ENCODE measurements at places on chromosomes 7 and 10. TPM values are rescaled to one million over a fixed set of nuclear protein-coding genes. Genes with fewer than 3 reads are reported as not detected.

OR6B1 gene
- not detected for total RNA-seq

PKD2L1 gene
- total RNA-seq: not detected

LEP gene
- total RNA-seq: not detected

H2BK1 gene
- total RNA-seq: 4.1 TPM

GRID2IP gene
- total RNA-seq: 0.17 TPM

PNLIPRP1 gene
- total RNA-seq: not detected

AGFG2 gene
- 45.9 TPM for total RNA-seq

EIF5AL1 gene
- total RNA-seq: 0.12 TPM

IQCE gene
- 6.7 TPM for total RNA-seq

DNA sequence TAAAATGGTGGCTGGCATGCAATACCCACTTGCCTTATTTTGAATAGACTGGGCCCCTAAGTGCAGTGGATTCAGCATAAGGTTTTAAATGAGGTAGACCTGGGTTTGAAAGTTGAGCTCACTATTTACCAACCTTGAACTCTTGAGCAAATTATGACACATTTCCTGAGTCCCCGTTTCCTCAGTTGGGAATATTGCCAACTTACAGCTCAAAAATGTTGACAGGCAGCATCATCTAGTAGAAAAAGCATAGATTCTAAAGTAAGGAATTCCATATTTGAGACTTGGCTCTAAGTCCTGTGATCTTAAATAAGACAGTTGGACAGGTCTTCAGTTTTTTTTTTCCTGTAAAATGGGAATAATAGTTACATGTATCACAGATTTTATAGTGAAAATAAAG lies 305.5 kb downstream of the ACTR3B start:
- DNase-seq: no peak

DNA sequence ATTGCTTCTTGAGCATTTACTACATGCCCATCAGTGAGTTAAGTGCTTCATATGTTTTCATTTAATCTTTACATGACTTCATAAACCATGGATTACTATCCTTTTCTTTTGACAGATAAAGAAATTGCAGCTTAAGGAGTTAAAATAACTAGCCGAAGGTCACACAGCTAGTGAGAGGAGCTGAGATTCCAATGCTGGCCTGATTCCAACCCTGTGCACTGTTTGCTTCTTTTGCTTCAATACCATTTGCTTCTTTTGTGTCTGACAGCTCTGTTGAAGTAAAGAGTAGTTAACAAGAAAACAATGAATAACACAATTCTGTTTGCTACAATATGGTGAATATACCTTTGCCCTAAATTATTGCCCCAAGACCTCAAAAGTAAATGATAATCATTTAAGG lies 132.4 kb downstream of the GRM3 start:
- no peak for DNase-seq

GRCh38 chr7:121449329-121449728 lies 53.2 kb upstream of the FAM3C start:
- DNase-seq: no peak

- DNase-seq: no peak
Measured at GRCh38 chr10:34547291-34547690, 267.8 kb downstream of the PARD3 start.

DNA sequence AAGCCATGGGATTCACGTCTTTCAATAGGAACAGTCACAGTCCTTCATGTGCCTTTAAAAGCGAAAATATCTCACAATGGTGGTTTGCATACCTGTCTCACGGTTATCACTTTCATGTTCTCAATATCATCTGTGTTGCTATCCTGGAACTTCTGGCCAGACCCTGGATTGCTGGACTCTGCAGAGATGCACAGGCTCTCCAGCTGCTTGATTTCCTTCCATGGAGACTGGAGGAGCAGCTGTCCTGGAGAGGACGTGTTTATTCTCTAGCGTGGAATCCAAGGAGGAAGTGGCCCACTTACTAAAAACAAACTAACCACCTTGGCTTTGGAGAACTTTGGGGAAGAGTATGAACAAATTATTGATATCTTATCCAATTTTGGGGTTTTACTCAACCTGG lies 16.5 kb downstream of the BTBD16 start:
- DNase-seq: no peak

DNA sequence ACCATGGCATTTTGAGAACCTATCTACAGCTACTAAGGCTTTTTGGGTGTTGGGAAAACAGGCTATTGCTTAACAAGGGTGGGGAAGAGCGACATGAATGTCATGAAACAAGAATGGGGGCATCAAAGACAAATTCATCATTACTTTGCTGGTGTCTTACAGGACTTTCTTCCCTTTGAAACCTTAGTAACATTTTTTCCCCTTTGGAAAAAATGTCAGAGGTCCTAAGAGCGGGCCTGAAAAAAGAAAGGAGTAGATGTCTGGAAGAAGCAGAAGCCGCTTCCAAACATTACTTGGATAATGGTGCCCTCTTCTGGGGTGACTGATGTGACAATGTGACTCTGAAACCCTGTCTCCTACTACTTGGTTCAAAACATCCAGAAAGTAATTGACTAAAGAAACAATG lies 3.8 kb upstream of the DDX50 start:
- DNase-seq: no peak

- DNase-seq: no peak
Measured at GRCh38 chr7:122010116-122010515, 133.9 kb downstream of the AASS start.

GRCh38 chr10:113021268-113022040 lies 71.4 kb downstream of the TCF7L2 start:
- DNase-seq: no peak

DNA sequence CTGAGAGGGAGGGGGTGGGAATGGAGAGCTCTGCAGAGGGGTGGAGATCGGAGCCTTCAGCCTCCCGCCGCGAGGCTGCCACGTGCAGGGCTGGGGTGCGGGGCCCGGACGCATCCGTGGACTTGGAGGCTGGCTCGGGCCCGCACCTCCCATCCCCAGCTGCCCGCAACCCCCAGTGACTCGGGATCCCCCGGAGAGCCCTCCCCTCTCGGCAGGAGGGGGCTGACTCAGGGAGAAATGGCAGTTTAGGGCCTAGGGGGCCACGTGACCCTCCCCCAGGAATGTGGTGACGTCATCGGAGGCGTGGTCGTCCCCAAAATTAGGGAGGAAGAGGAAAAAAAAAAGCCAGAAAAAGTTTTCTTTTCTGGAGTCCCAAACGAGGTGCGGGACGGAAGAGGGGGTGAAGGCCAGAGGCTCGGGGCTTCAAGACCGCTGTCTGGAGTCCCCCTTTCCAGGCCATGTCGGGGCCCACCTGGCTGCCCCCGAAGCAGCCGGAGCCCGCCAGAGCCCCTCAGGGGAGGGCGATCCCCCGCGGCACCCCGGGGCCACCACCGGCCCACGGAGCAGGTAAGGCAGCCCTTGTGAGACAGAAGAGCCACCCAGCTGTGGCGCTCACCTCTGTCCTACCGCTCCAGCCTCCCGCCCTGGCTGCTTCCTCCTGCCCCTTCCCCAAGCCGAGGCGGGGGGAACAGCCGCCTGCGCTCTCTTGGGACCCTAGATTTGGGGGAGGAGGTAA lies at the start of gene TRIP6:
TRIP6 (plus strand) TSS at position 348 of the 736 bp plus-strand sequence; CDS start at position 459, 111 bp downstream.
- peak; percentile 29 for DNase-seq

DNA sequence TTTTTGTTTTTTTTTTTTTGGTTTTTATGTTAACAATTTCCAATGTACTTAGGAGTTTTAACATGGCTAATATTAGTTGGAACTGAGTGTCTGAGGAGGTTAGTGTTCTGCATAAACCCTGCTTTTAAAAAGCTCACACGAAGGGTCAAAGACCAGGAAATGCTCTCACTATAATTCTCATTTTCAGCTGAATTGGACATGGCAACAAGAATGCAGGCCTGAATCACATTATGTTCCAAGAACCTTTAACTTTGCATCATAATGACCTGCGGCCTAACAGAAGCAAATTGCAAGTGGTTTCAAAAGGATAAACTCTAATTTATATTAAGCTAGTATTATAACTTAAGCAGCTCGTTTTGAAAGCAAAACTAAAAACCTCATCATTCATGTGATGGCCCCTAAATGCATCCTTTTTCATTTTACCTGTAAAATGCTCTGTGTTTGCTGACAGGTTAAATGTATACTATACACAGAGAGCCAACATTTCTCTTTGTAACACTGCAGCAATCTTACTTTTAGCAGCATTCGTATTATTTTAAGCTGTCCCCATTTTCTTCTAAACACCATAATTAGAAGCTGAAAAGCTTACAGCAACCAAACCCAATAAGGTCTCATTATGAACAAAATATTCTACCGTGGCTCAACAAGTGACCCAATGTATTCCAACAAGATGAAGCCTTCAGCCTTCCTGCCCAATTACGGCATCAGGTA lies 242.8 kb upstream of the SP4 start:
- no peak for DNase-seq

DNA sequence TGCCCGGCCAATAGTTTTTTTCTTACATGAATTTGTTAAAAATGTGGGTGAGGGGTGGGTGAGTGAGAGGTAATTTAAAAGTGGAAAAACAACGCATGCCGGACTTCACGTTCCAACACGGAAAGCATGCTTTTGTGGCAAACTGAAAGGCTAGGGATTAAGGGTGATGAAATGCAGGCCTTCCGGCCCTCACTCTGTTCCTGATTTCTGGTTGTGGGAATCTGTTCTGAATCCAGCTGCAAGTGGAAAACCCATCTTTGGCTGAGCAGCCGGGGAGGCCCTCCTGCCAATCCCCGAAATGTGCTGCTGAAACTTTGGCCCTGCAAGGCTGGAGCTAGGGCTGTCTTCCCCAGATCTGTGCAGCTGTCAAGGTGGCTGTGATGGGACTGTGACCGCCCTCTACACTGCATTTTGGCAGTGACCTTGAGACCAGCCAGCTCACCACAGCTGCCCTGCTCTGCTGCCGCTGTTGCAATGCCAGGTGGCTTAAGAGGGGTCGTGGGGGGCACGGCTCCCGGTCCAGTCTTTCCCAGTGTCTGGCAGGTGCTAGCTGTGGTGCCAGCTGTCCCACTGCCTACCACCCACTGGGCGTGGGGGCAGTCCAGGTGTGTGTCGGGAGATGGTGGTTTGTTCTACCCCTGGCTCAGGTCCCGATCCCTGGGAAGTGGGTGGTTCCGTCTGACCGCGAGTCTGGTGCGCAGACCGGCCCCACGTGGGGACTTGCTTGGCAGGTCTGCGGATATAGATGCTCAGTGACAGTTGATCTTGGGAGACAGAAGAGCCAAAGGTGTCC lies 39.0 kb downstream of the TET1 start:
- no peak for DNase-seq

DNA sequence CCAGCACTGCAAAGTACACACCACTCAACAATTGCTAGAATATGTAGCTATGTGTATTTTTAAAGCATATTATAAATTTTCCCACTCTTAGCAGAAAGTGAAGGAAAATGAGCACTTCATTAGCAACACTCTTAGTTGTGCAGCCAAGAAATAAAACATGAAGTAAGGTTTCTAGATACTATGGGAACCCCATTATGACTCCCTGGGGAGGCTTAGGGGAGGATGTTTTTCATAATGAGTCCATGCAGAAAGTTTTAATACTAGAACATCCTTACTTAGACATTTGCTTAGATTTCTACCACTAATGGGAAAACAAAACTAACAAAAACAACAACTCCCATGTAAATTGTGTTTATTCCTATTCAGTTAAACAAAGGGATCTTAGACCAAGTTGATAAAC lies 148.4 kb upstream of the HDAC9 start:
- DNase-seq: no peak

DNA sequence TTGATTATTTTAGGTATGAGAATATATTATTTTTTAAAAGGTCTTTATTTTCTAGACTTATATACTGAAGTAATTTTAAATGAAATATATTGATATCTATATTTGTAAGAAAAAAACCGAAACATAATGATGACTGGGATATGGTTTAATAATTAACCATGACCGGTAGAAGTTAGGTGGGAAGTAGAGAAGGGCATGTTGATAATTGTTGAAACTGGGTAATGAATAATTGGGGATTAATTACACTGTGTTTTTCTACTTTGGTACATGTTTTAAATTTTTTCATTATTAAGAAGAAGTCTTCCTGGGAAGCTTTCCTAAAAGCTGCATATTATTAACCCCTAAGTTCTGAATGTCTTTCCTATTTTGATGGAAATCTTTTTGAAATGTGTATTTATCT lies 16.3 kb downstream of the TSPAN12 start:
- no peak for DNase-seq

DNA sequence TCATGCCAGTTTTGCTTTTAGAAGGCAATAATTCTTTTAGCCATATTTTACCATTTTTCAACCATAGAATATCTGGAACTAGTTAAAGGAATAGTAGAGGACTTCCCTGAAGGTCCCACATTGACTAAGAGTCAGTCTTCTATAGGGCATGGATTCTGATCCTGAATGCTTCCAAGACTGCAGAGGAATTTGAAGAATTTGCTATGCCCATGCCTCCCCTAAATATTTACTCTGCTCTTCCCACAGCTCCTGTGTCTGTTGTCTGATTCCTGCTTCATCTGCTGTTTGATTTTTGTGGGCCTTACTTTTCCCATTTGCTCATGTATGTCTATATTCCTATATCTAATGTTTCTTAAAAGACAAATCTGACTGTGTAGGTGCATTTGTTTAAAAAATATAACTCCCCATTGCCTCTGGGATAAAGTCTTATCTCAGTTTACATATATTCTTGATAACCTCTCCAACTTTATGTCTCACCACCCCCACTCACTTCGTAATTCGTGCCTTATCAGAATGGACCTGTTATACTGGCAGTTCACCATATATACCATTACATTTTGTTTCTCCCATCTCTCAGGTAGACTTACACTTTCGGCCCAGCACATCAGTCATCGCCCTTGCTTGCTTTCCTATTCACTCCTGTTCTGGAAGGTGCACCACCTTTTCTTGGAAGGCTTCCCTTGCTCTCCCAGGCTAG lies 33.9 kb downstream of the LRRC4 start:
- no peak for DNase-seq

DNA sequence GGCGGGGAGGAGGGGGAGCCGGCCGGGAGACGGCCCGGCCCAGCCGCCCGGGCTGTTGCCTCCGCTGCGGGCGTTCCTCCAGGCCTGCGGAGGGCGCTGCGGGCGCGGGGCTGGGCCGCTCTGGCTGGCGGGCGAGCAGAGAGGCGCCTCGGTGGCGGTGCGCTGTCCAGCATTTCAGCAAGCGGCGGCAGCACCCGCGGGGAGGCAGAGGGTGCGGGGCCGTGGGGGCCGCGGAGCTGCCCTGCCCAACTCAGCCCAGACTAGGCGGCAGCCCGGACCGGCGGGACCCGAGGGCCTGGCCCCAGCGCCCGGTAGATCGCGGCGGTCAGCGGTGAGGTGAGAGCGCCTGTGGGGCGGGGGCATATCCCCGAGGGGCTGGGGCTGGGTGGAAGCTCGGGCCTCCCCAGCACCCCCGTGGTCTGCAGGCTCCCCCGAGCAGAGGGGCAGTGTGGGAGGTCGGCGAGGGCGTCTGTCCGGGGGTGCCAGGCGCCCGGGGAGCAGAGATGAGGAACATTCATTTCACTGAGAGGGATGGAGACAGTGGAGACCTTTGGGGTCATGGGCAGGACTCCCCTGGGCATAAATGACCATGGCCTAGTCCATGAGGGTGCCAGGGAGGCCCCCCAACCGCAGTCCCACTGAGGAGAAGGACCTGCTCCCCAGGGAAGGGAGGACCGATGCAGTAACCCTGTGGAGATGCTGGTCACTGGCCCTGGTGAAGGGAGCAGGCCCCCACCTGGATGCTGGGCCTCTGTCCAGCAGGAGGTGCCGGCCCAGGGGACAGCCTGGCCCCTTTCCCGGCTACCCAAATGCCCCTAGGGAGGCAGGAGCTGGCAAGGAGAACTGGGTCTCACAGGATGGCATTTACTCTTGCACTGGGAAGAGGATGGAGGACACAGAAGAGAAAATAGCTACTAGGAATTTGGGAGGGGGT lies at the start of gene SRRM3:
SRRM3 (plus strand) TSS at position 165 of the 934 bp plus-strand sequence. CDS start 33,171 bp downstream, outside the sequence.
- peak; percentile 71 for DNase-seq

- no peak for DNase-seq
Measured at GRCh38 chr10:124802313-124802675, 675 bp downstream of the ABRAXAS2 start.

Measured in T-helper 17 cell (primary cell).